ENCODE measurements at places on chromosomes 13 and 19. TPM values are rescaled to one million over a fixed set of nuclear protein-coding genes. Genes with fewer than 3 reads are reported as not detected.

GRCh38 chr13:52786766-52787165, 47.1 kb upstream of the CNMD start:
- no peak overlapping the region for H3K27ac ChIP-seq
- peaks cover 11% of the 10 kb centered on the region for H3K27me3 ChIP-seq
- no peaks in the 10 kb centered on the region for H3K4me1 ChIP-seq
- no peaks in the 10 kb centered on the region for H3K36me3 ChIP-seq
- DNase-seq = no peak
- no peak overlapping the region for H3K4me3 ChIP-seq

GRCh38 chr13:98824376-98825160, 72.1 kb upstream of the SLC15A1 start:
- H3K27ac ChIP-seq = no peak overlapping the region
- no peak for DNase-seq
- H3K36me3 ChIP-seq = no peaks in the 10 kb centered on the region
- H3K4me1 ChIP-seq = no peaks in the 10 kb centered on the region
- no peak overlapping the region for H3K4me3 ChIP-seq
- no peaks in the 10 kb centered on the region for H3K27me3 ChIP-seq

- no peak for DNase-seq
- H3K4me1 ChIP-seq = no peaks in the 10 kb centered on the region
- H3K27ac ChIP-seq = no peak overlapping the region
- H3K36me3 ChIP-seq = no peaks in the 10 kb centered on the region
Observed at GRCh38 chr13:59459972-59460371, 703.8 kb downstream of the DIAPH3 start.

DNA sequence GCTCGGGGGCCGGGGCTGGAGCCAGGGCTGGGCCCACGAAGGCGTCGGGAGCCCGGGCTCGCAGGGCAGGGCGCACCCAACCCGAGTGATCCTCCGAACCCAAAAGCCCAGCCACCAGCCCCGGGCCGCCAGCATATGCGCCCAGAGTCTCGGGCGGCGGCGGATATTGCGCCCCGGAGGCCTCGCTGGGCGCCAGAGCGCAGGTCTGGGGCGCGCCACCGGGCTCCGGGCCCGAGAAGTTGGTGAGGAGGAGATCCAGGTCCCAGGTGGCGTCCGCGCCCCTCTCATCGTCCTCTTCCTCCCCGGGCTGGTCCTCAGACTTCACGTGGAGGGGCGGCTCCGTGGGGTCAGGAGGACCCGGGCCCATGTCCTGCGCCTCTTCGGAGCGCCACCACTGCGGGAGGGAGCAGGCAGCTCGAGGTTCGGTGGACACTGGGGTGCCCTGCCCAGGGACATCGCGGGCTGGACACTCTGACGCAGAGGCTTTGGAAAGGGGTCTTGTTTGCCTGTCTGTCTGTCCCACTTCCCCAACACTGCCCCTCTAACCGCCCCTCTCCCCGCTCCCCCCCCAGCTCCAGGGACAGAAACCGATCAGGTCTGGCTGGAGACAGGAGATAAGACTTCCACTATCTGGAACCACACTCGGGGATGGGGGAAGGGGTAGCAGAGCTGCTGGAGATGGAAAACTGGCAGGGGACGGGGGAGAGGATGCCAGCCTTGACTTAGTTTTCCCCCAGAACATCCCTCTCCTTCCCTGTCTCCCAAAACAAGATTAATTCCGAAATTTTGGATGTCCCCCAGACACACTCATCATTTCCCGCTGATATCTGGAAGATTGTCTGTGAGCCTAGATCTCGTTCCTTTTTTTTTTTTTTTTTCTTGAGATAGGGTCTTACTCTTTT, 1.0 kb downstream of the KLF1 start:
- no peaks in the 10 kb centered on the region for H3K27me3 ChIP-seq
- H3K27ac ChIP-seq = no peak overlapping the region
- DNase-seq = no peak
- no peaks in the 10 kb centered on the region for H3K36me3 ChIP-seq

- no peaks in the 10 kb centered on the region for H3K4me1 ChIP-seq
- H3K36me3 ChIP-seq = no peaks in the 10 kb centered on the region
- H3K27ac ChIP-seq = no peak overlapping the region
- no peak overlapping the region for H3K4me3 ChIP-seq
Observed at GRCh38 chr13:113865427-113865826, 1.6 kb upstream of the GAS6 start.

GRCh38 chr19:19096641-19097627, 33.1 kb downstream of the SLC25A42 start:
- H3K27me3 ChIP-seq = no peaks in the 10 kb centered on the region
- no peak overlapping the region for H3K27ac ChIP-seq
- no peak overlapping the region for H3K4me3 ChIP-seq
- no peak for DNase-seq

DNA sequence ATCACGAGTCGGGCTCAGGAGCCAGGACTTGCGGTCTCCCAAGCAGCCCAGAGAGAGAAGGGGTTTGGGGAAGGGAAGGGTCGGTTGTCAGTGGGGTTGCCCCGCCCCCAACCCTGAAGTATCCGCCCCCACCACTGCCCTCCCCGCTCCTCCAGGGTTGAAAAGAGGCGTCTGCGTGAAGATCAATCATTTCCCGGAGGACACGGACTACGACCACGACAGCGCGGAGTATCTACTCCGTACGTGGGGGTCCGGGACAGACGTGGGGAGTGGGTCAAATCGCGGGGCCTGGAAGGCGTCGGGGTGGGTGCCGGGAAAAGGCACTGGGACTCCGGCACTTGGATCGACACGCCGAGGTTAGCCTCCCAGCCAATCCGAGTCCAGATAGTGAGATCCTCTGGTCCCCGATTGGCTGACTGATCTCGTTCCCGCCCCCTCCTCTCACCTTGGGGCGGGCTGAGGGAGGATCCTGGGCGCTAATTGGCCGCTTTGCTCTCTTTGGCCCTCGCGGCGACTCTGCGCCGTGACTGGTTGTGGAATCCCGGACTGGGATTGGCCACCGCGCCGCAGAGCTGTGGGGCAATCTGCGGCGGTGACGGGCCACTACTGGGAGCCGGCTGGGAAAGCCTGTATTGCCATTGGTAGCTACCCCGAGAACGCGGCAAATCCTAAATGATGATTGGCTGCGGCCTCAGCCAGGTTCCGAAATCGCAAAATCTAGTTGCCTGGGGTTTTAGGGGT, 13.3 kb upstream of the CACNG6 start:
- H3K4me1 ChIP-seq = no peaks in the 10 kb centered on the region
- no peak overlapping the region for H3K27ac ChIP-seq
- no peaks in the 10 kb centered on the region for H3K27me3 ChIP-seq

Gene OSCAR
- 0.13 TPM for total RNA-seq

DNA sequence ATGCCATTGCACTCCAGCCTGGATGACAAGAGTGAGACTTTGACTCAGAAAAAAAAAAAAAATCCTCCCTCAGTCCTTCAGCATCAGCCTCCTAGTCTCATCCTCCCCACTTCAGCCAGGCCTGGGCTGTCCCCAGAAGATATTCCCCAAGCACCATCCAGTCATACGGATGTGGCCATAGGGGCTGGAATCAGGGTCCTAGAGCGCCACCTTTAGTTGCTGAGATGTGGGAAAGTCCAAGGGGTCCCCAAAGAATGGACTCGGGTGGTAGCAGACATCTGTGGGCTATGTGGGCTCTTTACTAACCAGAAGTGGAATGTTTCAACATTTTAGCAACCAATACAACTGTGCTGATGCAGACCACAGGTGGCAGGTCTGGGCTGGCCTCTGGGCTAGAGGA, 3.1 kb upstream of the TYROBP start:
- H3K36me3 ChIP-seq = no peaks in the 10 kb centered on the region
- no peak for DNase-seq
- no peak overlapping the region for H3K4me3 ChIP-seq
- peak overlapping the region; percentile 57 for H3K27ac ChIP-seq

GRCh38 chr19:40588110-40588854, 11.6 kb downstream of the SHKBP1 start:
- H3K27me3 ChIP-seq = no peaks in the 10 kb centered on the region
- H3K36me3 ChIP-seq = no peaks in the 10 kb centered on the region
- no peak overlapping the region for H3K27ac ChIP-seq
- H3K4me3 ChIP-seq = no peak overlapping the region
- no peak for DNase-seq

Gene MYO1F
- 42.6 TPM for total RNA-seq

GRCh38 chr13:89828506-89828905, 1519.0 kb upstream of the MIR17HG start:
- H3K4me1 ChIP-seq = no peaks in the 10 kb centered on the region
- DNase-seq = no peak
- H3K27ac ChIP-seq = no peak overlapping the region
- no peak overlapping the region for H3K4me3 ChIP-seq
- H3K27me3 ChIP-seq = no peaks in the 10 kb centered on the region
